G401 (cell line): ENCODE measurements at places on chromosomes 6 and 20. TPM values are rescaled to one million over a fixed set of nuclear protein-coding genes. Genes with fewer than 3 reads are reported as not detected.

GABRR1 gene
- total RNA-seq = not detected in 2 replicates

APCDD1L gene
- total RNA-seq = not detected in 2 replicates

TBXT gene
- total RNA-seq = 2.2 TPM in 1 of 2 replicates, not detected in the other

BNIP5 gene
- total RNA-seq = not detected in 2 replicates

MDFI gene
- 0.18 TPM in 1 of 2 replicates, not detected in the other for total RNA-seq

HUS1B gene
- not detected in 2 replicates for total RNA-seq

TRIM31 gene
- not detected in 2 replicates for total RNA-seq

RAD21L1 gene
- not detected in 2 replicates for total RNA-seq

CASS4 gene
- total RNA-seq = 0.51 TPM in 1 of 2 replicates, not detected in the other

FAM83C gene
- total RNA-seq = not detected in 2 replicates

BLCAP gene
- 19.3 and 24.9 TPM in 2 replicates for total RNA-seq

CST5 gene
- not detected in 2 replicates for total RNA-seq

ADAM33 gene
- 1.4 TPM in 1 of 2 replicates, not detected in the other for total RNA-seq
